GM04503 (cell line): ENCODE measurements at places on chromosomes 4 and X.

GRCh38 chr4:1478766-1479355, 72.6 kb upstream of the NKX1-1 start:
- DNase-seq: no peak

- DNase-seq: no peak
Measured at GRCh38 chr4:16991450-16991849, 93.0 kb upstream of the LDB2 start.

DNA sequence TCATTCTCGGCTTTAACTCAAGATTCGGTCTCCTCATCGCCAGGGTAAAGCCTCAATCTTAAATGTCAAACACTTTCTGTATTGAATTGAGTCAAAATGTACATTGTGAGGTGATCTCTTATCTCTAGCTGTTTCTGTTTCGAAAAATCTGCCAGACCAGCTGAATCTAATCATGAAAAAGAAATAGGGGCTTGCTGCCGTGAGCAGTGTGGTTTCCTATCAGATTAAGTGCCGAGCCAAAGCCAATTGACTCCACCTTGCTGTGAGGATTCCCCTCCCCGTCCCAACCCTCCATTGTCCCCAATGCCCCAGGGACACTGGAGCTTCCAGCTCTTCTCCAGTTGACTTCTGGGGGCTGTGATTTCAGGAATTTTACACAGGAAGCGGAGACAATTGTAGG, 12.5 kb upstream of the CRLF2 start:
- no peak for DNase-seq

DNA sequence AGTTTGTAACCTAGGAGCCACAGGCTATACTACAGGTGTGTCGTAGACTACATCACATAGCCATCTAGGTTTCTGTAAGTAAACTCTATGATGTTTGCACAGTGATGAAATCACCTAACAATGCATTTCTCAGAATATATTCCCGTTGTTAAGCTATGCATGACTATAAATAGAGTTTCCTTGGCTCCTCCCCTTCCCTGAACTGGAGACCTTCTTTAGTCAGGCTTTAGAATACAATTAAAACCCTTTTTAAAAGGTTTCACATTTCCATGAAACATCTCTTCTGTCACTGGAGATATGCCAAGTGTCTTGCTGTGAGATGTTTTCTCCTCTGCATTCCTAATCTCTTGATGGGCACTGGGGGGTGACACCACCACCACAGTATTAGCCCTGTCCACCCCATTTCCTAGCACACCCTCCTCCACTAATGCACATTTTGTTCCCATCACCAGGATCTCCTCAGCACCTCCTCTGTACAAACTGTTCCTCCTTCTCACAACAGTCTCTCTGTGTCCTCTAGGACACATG, 334.6 kb upstream of the CPEB2 start:
- no peak for DNase-seq

DNA sequence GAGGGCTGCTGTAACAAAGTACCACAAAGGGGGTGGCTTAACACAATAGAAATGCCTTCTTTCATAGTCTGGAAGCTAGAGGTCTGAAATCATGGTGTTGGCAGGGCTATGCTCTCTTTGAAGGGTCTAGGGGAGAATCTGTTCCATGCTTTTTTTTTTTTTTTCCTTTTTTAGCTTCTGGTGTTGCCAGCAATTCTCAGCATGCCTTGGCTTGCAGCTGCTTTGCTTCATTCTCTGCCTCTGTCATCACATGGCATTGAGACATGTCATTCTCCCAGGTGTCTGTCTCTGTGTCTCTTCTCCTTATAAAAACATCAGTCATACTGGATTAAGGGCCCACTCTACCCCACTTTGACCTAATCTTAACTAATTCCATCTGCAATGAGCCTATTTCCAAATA, 78.6 kb upstream of the BOD1L1 start:
- no peak for DNase-seq

GRCh38 chr4:146049802-146050201, 111.2 kb upstream of the ZNF827 start:
- no peak for DNase-seq

GRCh38 chr4:130712038-130712437, 1616.1 kb downstream of the C4orf33 start:
- no peak for DNase-seq

DNA sequence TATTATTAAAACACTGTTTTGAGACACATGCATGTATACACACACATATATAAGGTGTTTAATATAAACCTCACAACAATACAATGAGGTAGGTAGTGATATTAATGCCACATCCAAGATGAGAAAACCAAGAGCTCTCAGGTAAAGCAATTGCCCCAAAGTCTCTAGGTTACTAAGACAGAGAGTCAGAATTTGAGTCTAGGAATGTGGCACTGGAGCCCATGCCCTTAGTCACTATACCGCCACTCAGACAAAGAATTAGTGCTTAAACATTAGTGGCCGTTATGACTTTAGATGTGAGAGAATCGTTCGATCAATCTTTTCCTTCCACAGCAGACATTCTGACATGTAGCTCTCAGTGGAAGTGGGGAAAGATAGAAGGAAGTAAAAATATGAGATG, 108.2 kb upstream of the ACSL4 start:
- no peak for DNase-seq

DNA sequence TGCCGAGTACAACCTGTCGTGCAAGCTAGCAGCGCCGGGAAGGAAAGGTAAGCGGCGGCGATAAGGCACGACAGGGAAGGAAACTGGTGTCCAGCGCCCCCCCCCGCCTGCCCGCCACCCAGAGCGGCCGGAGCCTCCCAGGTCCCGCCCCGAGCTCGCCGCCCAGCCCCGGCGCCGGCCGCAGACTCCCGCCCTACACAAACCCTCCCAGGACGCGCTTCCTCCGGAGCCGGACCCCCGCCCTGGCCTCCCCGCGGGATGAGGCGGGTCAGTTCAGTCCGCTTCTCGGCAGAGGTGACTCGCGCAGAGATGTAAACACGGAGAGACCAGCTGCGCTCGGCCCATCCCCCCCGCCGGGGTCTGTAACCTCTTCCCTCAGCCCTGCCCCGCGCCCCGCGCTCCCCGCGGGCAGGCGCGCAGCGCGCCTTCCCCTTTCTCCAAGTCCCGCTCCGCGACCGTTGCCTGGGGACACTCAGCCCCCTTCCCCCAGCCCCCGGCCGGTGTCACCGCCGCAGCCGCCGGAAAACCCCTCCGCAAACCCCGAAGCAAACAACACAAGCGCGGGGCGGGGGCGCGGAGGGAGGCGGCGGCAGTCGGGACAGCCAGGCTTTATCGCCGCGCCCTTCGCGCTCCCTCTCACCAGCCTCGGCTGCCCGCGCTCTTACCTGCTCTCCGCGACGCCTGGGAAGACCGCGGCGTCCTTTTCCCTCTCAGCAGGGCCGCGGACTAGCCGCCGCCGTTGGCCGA, 543 bp downstream of the ELF2 start:
- DNase-seq: no peak

DNA sequence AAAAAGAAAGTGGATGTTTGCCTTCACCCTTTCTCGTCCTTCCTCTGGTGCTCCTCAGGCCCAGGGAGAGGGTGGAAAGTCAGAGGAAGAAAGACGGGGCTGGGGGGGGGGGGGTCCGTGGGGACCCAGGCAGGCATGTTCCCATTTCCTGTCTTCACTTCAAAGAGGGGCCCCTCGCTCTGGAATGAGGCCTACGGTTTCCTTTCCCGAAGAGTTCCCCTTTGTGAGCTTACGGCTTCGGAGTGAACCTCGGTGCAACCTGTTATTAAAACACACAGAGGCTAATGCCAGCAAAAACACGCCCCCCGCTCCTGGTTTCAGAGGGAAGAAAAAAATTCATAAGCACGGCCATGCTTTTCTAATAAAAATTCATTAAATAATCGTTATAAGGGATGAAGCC, 40.1 kb downstream of the SHOX start:
- DNase-seq: no peak

DNA sequence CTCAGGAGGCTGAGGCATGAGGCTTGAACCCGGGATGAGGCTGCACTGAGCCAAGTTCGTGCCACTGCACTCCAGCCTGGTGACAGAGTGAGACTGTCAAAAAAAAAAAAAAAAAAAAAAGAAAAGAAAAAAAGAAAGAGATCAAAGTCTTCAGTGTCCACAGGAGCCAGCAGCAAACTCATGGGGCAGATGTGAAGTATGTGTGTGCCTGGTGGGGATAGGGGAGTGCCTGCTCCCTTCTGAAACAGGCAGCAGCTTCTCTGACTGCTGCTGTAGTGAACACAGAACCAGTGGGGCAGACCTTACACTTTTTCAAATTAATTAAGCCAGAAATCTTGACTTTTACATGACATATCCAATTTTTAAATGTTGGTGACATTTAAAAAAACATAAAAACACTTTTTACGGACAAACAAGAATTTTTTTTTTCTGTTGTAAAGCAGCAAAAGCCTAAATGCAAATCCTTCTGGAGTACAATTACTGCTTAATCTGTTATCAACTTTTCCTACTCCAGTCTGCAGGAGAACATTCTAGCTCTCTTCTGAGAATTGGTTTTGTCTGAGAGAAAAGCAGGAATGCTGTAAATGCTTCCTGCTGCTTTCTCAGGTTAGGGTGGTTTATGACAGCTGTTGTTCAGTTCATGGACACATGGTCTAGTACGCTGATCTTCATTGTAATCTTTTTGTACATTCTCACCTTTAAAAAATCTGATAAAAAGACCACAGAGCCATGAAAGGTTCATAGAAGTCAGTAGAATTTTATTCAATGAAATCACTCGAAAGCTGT, 311.1 kb downstream of the CAMK2D start:
- DNase-seq: no peak

DNA sequence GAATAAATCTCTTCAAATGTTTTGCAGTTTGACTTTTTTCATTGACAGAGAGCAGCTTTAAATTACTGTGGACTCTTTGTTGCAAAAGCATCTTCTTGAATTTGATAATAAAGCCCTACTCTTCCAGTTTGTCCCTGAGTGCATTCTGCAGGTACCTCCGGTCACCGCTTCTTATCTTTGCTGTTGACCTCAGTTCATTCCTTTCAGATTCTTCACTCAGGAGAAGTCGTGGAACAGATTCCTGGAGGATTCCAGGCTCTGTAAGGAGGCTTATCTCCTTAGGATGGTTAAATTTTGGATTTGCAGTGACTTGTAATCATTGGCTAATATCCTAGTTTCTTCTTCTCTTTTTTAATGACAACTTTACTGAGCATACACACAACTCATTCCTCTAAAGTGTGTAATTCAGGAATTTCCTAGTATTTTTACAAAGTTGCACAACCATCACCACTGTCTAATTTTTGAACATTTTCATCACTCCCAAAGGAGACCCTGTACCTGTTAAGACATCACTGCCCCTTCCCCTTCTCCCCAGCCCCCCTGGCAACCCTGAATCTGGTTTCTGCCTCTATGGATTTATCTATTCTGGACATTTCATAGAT, 22.0 kb downstream of the TBL1X start:
- no peak for DNase-seq

DNA sequence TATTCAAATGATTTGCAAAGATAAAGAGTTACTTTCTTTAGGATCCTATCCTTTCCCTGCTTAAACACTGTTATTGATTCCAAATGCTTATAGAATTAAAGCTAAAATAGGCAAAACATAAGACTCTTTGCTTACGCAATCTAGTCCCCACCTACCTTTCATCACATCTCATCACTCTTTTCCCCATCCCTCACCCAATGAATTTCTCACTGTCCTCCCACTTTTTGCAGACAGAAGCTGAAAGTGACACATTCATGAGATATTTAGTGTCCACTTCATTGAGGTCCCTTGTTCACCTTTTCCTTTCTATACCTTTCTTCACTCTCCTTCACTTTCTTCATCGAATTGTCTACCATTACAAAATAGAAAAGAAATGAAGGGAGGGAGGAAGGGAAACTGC, 424 bp downstream of the SATL1 start:
- DNase-seq: no peak

GRCh38 chr4:152679414-152680281, at the start of gene TMEM154:
Gene TMEM154 (minus strand): TSS chr4:152679997. CDS start chr4:152679933, 64 bp downstream.
- peak; percentile 18 for DNase-seq

DNA sequence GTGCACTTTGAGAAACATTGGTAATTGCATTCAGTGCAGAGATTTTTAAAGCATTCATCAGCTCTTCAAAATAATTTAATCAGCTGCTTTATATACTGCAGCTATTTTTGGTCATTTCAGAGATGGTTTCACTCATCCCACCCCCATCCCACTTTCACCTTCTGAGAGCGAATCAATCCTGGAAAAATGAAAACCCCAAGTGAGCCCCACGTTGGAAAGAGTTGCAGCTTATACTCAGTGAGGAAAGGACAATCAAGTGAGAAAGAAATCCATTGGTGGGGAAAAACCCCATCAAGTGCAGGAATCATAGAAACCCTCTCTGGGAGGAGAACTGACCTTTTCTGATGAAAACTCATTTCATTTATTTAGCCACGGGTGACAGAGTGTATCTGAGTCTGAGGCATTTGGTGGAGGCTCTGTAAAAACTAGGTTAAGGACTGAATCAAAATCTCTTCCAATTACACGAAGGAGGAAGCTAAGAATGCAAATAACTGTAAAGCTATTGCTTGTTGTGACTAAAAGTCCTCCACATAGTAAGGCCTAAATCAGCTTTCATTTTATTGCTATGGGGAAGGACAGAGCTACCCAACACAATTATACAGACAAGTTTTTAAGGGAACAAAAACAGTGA, 240.4 kb upstream of the PGRMC2 start:
- no peak for DNase-seq

DNA sequence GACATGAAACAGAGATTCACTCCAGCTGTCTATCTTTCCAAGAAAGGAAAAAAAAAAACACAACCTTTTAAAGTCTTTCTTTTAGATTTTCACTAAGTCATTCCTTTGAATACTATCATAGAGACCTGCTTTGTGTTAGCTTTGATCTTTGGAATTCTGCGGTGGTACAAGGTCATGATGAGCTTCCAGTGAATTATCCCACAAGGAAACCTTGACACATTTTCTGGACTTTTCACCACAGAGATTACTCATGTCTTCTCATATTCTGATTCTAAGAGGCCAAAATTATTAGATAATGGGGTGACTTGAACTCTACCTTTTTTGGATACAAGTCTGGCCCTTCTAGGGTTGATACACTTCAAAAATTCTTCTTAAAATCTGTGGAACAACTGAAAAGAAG, 201.6 kb downstream of the PACRGL start:
- DNase-seq: no peak

GRCh38 chr4:14596904-14597303, 405.4 kb upstream of the CPEB2 start:
- no peak for DNase-seq

DNA sequence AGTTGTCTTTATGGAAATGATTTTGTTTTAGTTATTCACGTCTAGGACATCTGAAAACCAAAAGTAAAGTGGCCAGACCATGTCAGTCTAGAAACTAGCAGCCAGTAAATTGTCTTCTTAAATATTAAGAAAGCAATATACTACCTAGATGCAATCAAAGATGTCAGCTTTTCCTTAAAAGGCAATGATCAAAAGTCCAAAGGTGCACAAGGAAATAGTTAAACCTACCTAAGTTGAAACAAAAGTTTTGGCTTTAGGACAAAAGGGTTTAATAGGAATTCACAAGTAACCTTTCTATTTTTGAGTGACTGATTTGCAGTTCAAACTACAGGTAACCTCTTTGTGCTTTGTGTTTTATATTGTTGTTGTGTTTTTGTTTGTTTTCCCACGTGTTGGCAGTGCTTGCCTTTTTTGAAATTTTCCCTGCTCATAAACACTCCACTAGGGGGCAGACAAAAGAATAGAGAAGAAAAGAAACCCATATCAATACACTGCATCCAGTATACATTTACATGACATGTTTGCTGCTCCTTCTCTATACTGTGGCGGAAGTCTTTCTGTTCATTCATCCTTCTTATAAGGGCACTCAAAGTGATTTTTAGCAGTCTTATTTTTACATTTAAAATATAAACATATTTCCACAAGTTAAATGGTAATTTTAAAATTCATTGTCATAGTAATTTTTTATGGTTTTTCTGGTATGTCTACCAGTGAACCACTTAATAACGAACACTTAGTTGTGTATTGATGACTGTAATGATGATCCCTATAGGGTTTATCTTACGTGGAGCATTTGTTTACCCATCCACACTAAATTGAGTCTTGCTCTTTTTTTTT, 62.7 kb downstream of the GAB1 start:
- DNase-seq: no peak
